ENCODE measurements at places on chromosomes 13 and 19.

DNA sequence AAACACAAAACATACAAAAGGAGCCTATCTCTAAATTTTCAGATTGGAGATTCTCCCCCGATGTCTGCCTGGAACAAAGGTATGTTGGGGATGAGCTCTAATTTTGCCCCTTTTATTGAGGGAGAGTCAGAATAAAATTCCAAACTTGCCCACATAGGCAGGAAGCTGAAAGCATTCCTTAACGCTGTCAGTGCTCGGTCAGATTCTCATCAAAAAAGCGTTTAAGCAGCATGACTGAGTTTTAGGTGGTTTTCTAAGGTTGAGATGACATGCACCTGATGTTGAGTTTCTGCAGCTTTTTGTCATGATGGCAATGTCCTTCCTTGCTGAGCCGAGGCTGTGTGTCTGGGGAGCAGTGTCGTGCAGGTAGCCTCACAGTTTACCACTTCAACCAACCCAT, 48.4 kb upstream of the MEDAG start:
- DNase-seq = no peak

DNA sequence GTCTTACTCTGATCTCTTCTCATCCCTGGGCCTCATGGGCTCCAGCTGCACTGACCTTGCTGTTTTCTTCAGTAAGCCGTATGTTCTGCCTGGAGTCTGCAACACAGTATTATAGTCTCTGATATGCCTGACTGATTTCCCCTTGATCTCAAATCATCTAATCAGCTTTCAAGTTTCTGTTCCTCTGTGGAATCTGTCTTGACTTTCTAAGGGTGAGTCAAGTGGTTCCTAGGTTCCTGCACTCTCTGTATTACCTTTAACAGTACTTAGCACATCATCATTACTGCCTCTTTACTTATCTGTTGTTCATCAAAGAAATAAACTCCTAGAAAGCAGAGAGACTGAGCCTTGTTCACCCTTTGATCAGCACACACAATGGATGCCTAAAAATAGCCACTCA, 350.7 kb downstream of the LMO7 start:
- peak; percentile 37 for DNase-seq

GRCh38 chr19:46736531-46737297, 9.1 kb upstream of the FKRP start:
- no peak for DNase-seq

GRCh38 chr13:43242040-43242439, 218.7 kb downstream of the DNAJC15 start:
- no peak for DNase-seq

DNA sequence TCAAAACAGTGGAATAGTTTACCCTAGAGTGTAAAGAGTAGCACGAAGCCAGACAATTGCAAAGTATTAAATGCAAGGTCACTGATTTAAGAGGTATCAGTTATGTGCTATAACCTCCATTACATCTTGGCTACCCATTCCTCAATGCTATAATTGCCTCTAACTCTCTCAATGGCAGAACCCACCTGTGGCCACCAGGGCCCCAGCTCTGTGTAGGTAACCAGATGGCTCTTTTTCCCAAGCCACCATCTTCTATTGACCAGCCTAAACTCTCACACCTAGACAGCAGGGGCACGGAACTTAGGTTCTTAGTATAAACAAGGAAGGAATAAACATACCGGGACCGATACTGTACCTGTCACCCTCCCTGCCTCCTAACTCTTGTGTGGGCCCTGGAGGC, 277.6 kb downstream of the PCDH9 start:
- DNase-seq = no peak

DNA sequence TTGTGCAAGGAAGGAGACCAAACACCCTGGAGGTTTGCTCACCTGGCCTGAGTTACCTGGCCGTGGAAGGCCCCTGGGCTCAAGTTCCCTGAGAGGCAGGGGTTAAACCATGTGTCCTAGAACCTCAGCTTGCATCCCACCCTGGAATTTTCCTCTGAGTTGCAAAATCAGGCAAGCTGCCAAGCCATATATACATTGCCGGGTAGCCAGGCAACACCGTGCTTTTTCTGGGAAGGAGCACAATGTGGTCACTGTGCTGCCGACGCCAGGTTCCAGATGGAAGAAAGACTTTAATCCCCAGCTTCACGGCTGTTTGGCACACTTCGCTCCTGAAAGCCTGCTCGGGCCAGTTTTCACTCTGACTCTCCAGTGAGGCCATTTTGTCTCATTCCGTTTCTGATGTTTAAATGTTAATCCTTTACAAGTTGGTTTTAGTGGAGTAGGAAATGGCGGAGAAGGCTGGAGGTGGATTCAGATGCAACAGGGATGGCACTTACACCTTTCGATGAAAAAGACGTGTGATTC, 60.1 kb upstream of the PEG3 start:
- no peak for DNase-seq

All from GM10248 (cell line).